Effector memory CD4-positive, alpha-beta T cell (primary cell): ENCODE measurements at places on chromosomes 6 and 20.

GRCh38 chr6:150328744-150329405 lies 39.9 kb upstream of the IYD start:
- DNase-seq: no peak

GRCh38 chr6:129795261-129795660 lies 65.9 kb downstream of the TMEM244 start:
- DNase-seq: no peak

DNA sequence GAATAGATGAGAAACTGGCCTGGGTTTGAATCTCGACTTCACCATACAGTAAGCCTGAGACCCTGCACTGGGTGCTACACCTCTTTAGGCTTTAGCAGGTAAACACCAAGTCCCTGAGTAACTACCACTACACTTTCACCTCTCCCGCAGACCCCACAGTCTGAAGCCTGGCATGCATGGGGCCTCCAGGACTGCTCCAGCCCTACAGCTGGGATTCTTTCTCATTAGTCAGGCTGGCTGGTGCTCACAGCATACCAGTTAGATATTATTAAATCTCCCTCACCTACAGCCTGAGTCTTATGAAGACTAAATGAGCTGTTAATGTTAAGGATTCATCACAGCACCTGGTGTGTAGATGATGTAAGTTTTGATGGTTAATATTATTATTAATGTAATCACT lies 388.7 kb downstream of the ARHGAP18 start:
- DNase-seq: no peak

DNA sequence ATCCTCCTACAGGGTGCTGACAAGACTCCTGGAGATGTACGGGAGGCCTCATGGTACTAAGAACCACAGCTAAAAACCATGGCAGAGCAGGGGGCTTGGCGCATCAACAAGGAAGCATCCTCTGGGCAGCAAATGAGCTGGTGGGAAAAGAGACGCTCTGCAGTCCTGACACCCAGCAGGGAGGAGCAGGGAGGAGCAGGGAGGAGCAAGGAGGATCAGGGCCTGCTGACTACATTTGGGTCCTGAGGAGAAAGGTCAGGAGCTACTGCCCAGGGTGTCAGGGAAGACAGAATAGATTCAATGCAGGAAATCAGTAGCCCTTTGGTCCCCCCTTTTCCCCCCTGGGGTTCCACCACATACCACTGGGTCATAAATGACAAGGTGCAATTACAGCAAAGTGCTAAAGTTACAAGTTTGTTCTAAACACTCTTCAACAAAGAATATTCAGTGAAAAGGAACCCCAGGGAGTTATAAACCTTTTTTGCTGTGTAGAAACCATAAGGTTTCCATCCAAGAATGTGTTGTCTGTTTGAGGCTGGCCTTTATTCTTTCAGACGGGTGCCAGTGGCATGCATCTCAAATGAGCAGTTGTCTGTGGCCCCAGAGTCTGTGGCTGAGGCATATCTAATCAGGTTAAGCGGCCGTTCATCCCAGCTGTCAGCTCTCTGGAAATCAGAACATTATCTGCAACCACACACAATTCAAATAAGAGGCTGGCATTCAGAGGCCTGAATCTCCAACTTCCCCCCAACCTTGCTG lies 325.0 kb downstream of the CDC5L start:
- DNase-seq: no peak

DNA sequence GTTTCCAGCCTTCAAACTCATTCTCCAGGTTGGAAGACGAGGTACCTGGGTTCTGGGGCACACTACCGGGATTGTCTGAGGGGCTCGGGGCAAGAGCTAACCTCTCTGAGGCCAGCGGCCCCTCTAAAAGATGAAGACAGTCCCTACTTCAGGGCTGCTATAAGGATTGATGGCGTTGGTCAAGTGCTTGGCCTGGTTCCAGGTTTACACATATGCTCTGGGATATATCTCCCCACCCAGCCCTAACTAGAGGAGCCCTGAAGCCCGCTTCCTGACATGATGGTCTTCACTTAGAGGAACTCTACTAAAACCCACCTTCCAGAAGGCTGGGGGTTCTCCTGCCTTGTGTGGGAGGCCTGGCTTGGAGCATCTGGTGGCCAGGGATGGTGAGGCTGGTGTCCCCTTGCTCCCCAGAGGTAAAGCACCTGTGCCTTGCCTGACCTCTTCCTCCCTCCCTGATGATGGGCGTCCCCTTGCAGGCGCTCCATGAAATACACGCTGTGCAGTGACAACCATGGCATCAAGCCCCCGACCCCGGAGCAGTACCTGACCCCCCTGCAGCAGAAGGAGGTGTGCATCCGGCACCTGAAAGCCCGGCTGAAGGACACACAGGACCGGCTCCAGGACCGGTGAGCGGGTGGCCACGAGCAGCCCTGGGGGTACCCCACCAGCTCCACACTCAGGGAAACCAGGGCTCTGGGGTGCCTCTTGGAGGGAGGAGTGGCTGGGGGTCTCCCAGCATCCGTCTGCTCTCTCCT lies 28.7 kb downstream of the SDCBP2 start:
- DNase-seq: no peak

GRCh38 chr6:56759521-56759920 lies 116.8 kb upstream of the DST start:
- DNase-seq: no peak

DNA sequence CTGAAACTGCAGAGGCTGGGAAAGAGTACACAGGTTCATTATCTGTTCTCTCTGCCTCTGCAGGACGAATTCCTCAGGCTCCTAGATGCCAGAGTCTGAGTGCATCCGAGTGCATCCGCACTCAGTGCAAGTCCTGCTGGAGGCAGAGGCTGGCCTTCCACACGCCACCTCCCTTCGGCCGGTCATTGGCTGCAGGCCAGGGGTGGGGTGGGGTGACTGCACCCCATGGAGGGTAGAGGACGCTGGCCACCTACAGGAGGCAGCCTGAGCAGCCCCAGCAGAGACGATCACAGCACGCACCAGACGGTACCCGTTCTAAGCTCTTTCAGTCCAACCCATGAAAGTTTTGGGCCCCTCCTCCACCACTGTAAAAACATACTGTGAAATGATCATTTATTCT lies 11.7 kb downstream of the SFT2D1 start:
- DNase-seq: no peak

- DNase-seq: no peak
These were observed 391.1 kb upstream of the HSF2 start for GRCh38 chr6:122008101-122008999.

DNA sequence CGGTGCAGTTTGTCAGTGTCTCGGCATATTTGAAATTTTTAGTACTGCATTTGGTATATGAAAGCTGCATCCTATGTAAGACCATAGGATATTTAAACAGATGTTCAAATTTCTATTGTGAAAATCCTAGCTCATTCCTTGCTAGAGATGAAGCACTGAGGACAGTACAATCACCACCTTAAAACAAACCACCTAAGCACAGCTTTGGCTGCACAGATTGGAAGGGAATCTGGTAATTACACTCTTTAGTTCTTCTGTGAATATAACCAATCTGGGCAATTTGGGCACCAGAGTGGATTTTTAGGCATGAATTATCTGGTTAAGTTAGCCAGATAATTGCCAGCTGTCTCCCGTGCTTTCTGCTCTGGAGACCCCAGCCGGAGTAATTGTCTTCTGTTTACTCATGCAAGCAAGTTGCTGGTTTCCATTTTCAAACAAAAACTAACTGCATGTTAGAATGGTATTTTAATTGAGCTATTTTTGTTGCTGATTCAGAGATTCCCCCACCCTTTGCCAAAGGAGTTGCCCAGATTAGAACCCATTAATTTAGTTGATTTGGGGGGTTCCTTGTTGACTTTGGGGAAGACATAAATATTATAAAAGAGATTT lies 36.9 kb downstream of the E2F3 start:
- DNase-seq: no peak

- no peak for DNase-seq
These were observed 446.0 kb downstream of the QKI start for GRCh38 chr6:163860287-163861081.

DNA sequence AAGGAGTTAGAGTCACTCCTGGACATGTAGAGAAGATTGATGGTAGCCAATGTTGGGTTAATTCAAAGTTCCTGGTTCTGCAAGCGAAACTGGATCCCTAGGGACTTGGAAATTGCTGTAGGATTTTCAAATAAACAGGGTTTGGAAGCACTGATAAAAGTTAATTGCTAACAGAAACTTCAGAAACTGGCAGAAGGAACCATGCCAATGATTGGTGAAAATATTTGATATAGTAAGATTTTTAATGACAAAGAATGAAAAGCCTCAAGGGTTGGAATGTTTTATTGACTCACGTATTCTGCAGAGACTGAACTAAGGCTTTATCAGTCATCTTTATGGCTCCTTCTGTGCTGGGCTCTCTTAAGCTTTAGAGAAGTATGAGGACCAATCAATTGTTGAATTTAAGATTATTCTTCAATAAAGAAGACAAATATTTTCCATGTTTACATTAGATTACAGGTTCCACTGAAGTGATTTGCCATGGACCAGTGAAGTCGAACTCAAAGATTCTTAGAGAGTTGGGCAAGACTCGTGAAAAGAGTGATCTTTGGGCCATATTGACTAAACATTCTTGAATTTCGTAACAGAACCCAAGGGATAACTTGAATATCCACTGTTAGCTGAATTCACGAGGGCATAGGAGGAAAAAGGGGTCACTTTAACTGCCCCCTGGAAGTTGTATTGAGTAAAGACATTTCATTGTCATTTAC lies 371.4 kb downstream of the HDGFL1 start:
- DNase-seq: no peak

DNA sequence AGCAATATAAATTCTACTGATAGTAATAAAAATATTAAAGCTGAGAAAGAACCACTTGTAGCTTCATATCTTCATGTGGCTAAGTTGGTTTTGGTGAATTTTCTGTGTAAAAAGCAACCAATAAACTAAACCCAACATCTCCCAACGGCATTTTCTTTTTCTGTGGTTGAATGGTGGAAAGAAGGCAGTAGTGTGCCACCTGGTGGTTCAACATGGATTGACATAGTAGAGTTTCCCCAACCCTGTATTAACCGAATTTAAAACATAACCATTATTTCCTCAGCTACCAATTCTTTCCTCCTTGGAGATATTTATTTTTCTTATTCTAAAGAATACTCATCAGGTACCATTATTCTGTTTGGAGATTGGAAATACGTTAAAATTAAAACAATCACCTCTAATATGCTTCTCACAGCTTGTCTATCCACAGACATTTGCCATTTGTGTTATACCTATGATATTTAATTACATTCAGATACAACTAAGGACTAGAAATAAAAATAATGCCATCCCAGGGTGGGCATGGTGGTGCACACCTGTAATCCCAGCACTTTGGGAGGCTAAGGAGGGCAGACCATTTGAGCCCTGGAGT lies 117.1 kb upstream of the EEF1E1 start:
- peak; percentile 6 for DNase-seq

DNA sequence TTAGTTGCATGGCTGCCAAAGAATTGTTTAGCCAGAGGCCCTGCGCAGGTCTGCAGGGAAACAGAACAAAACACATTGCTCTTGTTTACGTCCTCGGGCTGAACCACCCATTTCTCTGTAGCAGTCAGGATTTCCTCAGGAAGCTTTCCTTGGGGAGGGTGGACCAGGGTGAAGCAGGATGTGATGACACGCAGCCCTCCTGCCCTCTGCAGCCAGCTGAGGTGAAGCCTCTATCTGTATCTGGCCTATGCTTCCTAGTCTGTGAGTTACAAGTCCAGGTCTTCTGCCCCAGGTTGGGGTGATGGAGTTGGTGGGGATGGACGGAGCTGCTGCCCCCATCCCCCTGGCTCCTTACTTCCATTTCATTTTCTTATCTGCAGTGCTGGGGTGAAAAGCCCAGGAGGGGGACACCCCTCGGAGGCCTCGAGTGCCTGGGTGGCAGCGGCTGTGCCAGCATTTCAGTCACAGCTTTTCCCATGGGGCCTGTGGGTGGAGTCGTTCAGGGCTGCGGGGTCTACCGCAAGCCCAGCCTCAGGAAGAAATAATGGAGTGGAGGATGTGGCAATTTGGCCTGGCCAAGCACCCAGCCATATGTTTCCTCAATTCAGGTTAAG lies 24.9 kb downstream of the SASH1 start:
- DNase-seq: no peak

DNA sequence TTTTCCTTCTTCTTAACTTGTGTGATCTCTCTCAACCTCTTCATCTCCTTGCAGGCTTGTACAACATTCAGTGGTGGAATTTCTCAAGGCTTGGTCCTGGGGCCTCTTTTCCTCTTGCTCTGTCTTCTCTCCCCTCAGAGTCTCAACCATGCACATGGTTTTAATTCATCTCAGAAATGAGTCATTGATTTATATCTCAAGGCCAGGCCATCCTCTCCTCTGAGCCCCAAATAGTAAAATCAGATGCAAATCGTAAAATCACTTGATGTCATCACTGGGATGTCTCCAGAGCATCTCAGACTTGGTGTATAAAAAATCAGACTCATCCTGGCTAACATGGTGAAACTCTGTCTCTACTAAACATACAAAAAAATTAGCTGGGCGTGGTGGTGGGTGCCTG lies 85.0 kb downstream of the FNDC1 start:
- no peak for DNase-seq

GRCh38 chr6:34517461-34517881 lies 38.7 kb downstream of the SPDEF start:
- DNase-seq: no peak

DNA sequence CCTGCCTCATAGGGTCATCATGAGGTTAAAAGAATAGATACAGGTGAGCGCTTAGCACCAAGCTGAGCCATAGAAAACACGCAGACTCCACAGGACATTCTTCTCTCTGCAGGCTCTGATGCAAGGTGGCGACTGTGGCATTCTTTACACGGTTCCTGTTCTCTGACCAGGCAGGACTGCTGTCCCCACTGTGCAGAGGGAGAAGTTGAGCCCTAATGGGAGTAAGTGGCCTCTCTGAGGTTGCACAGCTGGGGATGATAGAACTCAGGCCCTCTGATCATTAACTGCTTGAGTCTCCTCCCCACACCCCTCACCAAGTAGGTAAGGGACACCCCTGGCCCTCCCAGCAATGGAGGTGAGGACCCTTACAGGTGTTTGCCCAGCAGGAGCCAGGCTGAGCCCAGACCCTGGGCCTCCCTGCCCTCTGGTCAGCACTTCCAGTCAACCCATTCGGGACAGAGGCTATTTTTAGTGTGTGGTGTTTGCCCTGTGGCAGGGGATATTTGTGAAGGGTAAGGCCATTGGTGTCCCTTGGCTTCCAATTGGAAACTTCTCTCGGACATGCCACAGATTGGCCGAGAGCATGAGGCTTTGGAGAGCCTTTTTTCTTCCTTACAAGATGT lies 116.8 kb downstream of the VEGFA start:
- DNase-seq: no peak

DNA sequence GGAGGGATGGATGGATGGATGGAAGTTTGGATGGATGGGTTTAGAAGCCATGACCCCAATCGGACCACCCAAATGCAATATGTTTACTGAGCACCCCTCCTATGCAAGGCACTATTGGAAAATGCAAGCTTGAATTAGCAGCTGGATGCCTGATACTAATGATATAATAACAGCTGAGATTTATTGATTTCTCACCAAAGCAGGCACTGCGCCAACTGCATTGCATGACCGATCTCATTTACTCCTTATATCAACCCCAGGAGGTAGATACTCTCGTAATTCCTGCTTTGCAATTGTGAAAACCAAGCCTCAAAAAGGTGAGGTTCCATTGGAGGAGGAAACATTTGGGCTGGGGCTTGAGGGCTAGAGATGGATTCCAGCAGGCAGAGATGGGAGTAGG lies 89.7 kb downstream of the KCNB1 start:
- no peak for DNase-seq

- DNase-seq: no peak
These were observed 70.8 kb downstream of the EYA2 start for GRCh38 chr20:46965477-46965876.

GRCh38 chr6:7214468-7214867 lies 98.5 kb downstream of the SSR1 start:
- no peak for DNase-seq
